ENCODE measurements at places on chromosomes 16 and 17.

GRCh38 chr16:74448990-74449389 lies 27.7 kb upstream of the CLEC18B start:
- no peak for DNase-seq

GRCh38 chr16:75745242-75745641 lies 19.0 kb upstream of the CPHXL start:
- no peak for DNase-seq

DNA sequence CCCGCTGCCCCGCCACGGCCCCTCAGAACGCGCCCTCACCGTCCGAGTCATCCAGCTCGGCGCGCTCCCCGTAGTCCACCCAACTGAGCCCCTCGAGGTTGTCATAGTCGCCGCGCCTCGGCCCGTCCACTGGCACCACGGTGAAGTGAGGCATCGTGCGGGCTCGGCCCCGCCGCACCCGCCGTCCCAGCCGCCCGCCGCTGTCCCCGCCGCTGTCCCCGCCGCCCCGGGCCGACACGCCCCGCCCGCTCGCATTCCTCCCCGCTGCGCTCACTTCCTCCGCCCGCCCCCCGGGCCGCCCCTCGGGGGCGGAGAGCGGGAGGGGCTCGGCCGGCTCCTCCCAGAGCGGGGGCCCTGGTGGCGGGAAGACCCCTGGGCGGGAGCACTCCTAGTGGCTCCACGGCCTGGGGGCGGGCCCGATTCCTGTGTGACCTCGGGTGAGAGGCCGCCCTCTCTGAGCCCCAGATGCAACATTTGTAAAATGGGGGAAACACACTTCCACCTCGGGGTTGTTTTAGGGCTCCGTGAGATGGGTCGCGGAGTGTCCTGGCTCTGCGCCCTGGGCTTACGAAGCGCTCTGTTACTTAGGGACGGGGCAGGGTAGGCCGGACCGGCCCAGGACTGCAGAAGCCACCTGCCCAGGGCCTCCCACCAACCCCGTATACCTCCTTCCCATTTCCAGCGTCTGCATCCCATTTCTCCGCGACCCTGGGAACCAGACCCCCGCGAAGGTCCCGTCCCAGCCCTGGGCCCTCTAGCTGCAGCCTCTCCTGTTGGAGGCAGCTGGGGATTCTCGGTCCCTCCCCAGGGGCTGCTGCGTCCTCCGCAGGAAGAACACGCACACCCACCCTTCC lies at the start of gene SLC12A4:
TSS of gene SLC12A4 (minus strand) at position 238 of the 854 bp plus-strand sequence. CDS start at position 154, 84 bp downstream.
- DNase-seq = peak; percentile 89

DNA sequence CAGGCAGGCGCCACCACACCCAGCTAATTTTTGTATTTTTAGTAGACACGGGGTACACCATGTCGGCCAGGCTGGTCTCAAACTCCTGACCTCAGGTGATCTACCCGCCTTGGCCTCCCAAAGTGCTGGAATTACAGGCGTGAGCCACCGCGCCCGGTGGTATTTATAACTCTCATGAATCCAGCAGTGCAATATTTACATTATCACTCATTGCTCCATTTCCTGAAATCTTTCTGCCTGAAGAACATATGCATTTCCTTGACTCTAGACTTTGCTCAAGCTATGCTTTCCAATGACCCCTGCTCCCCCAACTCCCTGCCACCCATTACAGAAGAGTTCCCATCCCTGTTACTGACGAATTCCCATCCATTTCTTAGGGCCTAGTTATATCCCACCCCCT lies 19.7 kb upstream of the NDUFAB1 start:
- no peak for DNase-seq

DNA sequence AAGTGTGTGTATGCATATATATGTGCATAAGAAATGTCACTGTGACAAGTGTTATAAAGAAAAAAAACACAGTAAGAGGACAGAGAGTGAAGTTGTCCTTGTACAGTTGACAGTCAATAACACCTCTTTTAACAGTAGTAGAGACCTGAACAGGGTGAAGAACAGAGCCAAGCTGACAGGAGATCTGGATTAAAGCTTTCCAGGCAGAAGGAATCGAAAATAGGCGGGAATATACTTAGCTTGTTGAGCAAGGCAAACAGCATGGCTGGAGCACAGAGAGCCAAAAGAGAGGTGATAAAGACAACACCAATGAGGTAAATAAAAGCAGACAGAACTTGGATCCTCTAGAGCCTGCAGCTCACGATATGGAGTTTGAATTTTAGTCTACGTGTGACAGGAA lies 64.8 kb downstream of the KANSL1 start:
- DNase-seq = no peak

DNA sequence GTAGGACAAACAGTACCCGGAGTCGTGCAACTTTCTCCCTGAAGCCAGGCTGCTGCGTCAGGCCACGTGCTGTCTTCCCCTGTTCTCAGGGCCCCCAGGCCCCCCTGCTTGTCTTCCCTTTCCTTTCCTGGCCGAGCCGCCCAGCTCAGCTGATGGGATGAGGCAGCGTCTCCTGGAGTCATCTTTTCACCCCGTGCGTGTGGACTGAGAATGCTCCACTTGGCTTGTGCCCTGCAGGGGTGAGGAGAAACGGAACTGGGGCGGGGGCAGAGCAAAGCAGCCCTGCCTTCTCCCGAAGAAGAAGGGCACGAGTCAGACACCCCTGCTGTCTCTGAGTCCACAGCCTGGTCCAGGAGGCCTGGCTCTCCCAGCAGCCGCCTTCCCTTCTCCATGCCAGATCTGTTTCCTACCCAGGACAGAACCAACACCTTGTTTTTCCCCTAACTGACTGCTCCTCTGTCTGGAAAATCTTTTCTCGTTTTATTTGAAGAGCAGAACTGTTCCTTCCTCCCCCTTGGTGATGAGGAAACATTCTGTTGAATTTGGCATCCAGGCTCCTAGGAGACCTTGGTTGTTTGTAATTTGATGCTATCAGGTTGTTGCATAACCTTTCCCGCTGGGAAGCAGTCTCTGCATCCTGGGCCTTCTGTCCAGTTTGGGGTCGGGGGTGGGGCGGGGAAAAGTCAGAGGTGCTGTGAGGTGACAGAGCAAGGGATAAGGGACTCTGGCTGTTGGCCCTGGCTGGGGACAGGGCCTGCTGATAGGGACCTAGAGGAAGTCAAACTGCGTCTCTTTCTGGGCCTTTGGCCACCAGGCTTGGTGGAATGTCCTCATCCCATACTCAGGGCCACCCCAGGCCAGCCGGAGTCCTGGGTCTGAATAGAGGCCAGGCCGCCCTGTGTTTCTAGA lies 78.8 kb downstream of the WIPI1 start:
- DNase-seq = peak; percentile 28

GRCh38 chr16:70809392-70810060 lies 8.6 kb upstream of the VAC14 start:
- no peak for DNase-seq

DNA sequence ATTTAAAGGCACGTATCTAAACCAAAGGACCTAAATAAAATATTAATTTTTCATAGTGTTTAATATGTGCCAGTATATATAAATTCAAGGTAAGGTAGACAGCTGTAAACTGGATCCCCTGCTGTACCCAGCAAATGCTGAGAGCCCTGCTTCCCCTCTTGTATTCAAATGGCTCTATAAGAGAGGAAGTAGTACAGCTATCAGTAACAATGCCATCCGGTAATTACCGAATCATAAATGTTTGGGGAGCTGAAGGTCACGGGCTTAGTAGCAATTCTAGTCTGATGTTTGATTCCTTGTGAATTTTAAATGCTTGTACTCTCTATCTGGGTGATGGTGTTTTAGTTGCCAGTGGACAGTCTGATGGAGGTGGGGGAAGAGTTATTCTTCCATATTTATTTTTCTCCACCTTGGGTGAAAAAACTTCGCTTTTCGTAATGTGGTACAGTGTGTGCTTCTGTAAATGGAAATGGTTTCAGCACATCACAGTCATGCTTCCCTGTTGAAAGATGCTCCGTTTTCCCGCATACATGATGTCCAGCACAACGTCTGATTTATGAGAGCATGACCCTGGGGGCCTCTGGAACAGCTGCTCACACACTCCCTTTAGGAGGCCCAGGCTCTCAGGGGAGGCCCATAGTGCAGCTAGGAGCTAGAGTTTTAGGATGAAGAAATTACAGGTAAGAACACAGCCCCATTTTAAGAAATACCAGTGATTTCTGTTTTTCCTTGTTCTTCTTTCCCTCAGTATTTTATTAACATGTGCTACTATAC lies 423.9 kb downstream of the WWOX start:
- DNase-seq = peak; percentile 61

DNA sequence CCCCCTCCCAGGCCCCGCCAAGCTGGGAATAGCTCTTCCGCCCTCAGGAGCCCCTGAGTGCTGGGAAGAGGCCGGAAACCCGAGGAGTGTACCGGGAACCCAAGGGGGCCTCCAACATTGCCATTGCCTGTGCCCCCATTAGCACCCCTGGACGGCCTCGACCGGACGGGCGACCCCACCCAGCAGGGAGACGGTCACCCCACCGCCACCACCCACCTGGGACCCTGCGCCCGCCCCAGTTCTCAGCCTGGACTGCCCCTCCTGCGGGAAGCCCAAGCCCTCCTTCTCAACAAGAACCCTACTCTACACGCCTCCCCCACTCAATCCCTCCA lies 2.0 kb downstream of the CARHSP1 start:
- no peak for DNase-seq

- DNase-seq = no peak
Measured at GRCh38 chr17:36949461-36949927, 740 bp downstream of the AATF start.

- DNase-seq = no peak
Measured at GRCh38 chr16:83351846-83352245, 455.9 kb upstream of the HSBP1 start.

- peak; percentile 75 for DNase-seq
Measured at GRCh38 chr17:17737961-17738894, 57.0 kb downstream of the RAI1 start.

DNA sequence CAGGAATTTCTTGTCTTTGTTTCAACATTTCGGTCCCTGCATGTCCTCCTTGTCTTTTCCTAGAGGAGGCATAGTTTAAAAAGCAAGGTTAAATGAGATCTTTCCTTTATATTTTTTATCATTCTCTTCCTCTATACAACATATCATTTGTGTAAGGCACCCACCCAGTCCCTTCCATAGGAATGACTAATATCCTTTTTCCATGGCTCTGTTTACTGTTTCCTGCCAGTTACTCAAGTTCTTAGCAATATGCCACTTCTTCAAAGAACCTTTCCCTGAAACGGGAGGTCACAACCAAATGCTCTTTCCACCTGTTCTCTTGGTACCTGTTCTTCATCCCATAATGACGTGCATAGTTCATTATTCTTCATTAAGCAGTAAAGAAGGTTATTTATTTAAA lies 1237.1 kb upstream of the GOT2 start:
- DNase-seq = no peak
